ENCODE measurements at places on chromosomes 5 and 9.

- DNase-seq, result no peak
These were observed 134.2 kb upstream of the PRSS3 start for GRCh38 chr9:33661176-33661575.

- DNase-seq, result no peak
These were observed 19.7 kb upstream of the OR2K2 start for GRCh38 chr9:111349766-111350165.

GRCh38 chr5:113682497-113683136, 169.1 kb downstream of the YTHDC2 start:
- DNase-seq, result no peak

GRCh38 chr9:75699625-75700251, 190.7 kb upstream of the PCSK5 start:
- no peak for DNase-seq

- DNase-seq, result no peak
These were observed 261.5 kb downstream of the TLE1 start for GRCh38 chr9:81427870-81428269.

GRCh38 chr5:14617441-14617840, 35.8 kb downstream of the OTULINL start:
- DNase-seq, result no peak

- no peak for DNase-seq
These were observed 356.2 kb downstream of the RASEF start for GRCh38 chr9:82706786-82707185.

DNA sequence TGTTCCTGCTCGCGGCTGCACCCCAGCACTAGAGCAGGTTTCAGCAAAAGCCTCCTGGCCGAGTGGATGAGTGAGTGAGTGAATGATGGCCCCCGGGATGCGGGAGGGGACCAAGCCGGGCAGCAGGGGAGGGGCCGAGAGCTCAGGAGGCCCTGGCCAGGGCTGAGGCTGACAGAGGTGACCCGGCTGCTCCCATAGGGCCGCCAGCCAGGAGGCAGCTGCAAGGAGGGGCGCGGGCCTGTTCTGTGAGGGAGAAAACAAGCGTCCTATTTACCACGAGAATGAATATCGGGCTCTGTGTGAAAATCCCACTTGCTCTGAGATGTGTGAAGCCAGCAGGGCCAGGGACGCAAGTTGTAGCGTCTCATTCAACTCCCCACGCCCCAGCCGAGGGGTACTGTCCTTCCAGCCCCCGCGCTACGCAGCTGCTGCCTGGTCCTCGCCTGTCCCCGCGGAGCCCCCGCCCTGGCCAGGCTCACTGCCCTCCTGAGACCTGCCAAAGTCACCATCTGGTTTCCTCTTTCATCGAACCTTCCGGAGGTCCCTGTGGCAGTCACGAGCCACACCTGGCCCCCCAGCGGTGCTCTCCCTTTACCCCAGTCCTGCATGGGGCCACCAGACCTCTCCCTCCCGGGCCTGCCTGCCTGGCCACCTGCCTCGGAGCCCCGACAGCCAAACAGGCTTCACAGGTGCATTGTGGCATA, 38.8 kb downstream of the RASGEF1C start:
- DNase-seq, result no peak

DNA sequence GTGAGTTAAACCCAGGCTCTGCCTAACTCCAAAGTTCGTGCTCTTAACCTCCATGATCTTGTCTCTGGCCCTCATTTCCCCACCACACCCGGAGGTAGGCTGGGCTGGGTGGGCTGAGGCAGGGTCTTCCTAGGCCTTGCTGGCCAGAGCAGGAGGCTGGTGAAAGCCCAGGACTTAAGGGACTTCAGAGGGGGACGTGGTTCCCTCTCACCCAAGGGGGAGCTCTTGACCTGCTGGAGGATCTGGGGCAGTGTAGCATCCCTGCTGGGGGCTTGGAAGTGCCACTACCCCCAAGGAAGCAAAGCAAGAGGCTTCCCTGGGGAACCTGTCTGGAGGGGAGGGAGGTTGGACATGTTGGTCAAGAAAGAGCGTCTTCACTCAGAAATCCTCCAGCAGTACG, 14.7 kb downstream of the PITX1 start:
- no peak for DNase-seq

- DNase-seq, result no peak
These were observed 16.5 kb downstream of the GRXCR2 start for GRCh38 chr5:145856285-145856818.

- peak; percentile 46 for DNase-seq
These were observed 879 bp upstream of the UBQLN1 start for GRCh38 chr9:83708515-83709158.

DNA sequence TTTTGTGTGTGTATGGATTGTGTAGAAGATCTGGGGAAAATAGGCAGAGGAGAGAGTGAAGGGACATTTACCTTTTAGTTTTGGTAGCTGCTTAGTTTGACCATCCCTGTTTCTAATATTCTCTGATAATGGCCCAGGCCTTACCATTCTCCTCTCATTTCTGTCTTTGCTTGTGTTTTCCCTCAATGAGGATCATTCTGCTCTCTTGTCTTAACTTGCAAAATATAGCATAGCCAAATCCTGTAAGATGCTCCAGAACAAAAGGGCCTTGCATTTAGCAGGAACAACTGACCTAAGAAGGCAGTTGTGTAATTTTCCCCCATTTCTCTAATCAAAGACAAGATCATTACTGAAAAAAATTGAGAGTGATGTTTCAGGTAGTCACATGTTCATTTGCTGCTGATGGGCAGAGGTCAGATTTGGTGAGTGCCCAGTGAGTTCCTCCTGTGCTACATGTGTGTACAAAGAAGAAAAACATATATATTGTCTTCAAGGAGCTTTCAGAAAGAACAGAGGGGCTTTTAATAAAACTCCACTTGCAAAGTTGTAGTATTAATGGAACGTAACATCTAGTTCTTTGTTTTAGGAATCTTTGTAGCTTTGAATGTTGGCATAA, 139.5 kb downstream of the KDM4C start:
- DNase-seq, result no peak

- DNase-seq, result no peak
These were observed 1.1 kb downstream of the ATPSCKMT start for GRCh38 chr5:10248378-10249260.

DNA sequence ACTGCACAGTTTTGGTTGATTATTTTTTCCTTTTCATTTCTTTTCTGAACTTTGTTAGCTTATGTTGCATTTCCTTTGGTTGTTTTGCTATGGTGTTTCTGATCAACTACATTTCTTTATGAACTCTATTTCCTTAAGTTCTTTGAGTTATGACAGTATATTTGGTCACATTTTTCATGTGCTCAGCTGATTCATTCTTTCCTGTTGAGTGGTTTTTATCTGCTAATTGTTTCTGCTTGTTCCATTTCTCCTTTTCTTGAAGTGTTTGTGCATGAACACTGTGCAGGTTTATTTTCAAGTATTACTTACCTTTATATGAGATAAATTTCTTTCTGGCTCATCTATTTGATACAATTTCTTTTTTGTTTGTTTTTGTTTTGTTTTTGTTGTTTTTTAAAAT, 50.9 kb upstream of the MACIR start:
- DNase-seq, result no peak

GRCh38 chr9:126859111-126859510, 1.3 kb upstream of the ZBTB34 start:
- DNase-seq, result no peak

DNA sequence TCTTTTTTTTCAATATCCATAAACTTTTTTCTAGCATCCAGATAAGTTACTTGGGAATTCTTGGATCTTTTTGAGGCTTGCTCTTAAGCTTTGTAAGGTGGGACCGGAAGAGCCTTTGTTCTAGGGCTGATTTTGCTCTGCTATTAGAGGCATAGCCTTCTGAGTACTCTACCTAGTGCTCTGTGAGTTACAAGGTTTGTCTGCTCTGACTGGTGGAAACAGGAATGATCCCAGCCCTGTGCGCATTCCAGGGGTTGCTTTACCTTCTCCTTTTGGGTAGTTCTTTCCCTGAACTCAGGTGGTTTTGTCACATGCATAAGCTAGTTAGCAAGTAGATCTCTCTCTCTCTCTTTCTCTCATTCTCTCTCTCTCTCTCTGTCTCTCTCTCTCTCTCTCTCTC, 180.8 kb upstream of the PCSK5 start:
- no peak for DNase-seq

DNA sequence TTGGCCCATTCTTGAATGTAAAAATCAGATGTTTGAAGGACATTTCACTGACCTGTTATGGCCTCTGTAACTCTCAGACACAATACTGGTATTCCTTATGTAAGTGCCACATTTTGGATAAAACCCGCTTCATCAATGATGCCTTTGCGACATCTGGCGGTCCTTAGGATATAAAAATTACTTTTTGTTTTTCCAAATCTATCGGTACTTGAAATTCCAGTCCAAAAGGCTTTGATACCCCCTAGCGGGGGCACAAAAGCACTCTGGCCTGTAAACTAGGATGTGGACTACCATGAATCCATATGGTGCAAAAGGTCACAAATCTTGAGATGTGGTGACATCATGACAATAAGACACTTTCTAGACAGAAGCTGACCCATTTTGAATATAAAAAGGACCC, 291.8 kb downstream of the KIAA0825 start:
- DNase-seq, result no peak

- DNase-seq, result no peak
These were observed 87.0 kb downstream of the LNPEP start for GRCh38 chr5:97022898-97023297.

GRCh38 chr5:163758283-163758711, 252.9 kb downstream of the MAT2B start:
- no peak for DNase-seq

GRCh38 chr5:149367249-149367971, 9.6 kb downstream of the PCYOX1L start:
- DNase-seq, result peak; percentile 80

DNA sequence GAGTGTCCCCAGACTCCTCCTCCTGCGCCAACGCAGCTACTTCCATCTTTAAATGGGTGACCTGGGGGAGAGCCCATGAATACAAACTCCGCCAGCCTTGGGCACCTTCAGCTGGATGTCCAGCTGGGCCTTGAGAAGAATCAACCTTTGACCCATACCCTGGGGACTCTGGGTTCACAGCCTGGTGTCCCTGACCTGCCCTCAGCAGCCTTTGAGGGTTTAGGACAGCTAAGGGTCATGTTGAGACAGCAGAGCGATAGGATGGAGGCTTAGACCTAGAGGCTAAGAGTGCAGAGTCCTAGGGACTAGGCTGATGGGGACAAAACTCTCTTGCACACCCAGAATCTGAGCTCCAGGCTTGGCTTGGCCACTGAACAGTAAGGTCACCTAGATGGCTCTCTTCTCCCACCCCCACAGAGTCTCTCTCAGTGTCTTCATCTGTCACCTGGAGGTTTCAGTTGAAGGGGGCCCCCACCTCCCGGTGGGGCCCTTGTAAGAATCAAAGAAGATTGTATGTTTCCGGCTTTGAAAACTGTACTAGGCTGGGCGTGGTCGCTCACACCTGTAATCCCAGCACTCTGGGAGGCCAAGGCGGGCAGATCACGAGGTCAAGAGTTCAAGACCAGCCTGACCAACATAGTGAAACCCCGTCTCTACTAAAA, 6.7 kb upstream of the AQP3 start:
- DNase-seq, result no peak

- DNase-seq, result no peak
These were observed 99.3 kb downstream of the NNT start for GRCh38 chr5:43702293-43702692.

DNA sequence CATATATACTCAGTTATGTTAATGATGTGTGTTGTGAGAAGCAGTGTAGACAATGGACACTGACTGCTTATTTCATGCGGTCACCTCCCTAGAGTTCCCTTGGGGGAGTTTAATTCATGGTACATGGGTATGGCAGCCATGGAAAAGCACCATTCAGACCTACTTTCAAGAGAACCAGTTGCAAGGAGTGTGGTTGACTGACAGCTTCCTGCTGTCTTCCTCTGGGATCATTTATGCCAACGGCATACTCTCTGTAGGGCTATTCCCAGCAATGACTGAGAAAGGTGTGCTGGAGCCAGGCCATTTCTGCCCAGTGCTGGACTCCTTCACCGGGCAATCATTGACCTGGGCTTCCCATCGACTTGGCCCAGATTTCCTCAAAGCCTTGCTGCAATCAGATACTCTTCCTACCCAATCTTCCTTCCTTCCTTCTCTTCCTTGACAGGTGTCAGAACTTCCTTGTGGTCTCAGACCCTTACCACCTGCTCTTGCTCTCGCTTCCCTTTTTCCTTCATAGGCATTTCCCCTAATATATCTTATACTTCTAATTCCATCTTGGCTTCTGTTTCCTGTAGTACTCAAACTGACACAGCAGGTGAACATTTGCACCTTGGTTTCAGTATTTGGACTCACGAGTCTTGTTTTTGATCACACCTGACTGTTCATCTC, 3.4 kb upstream of the CLINT1 start:
- DNase-seq, result no peak

GRCh38 chr9:107847978-107848964, 358.7 kb upstream of the KLF4 start:
- DNase-seq, result no peak

DNA sequence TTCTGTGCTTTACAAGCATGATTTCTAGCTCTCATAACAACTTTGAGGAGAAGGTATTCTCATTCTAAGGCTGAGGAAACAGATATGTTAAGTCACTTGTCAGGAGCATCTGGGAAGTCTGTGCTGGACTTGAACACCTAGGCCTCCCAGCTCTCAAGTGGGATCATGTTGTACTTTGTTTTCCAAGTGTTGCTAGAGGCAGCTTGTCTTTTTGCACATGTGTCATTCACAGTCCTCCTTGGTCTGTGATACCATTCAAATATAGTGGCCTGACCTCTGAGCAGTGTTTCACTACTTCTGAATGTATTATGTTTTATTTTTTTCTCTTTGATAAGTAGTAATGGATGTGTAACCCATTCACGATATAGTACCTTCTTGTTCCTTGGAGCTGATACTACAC, 21.2 kb downstream of the ZSWIM6 start:
- no peak for DNase-seq

GRCh38 chr9:116741086-116741740, 54.1 kb downstream of the TRIM32 start:
- no peak for DNase-seq
